Right lung (tissue), 10 donors: ENCODE measurements at places on chromosomes 1 and 21. TPM values are rescaled to one million over a fixed set of nuclear protein-coding genes. Genes with fewer than 3 reads are reported as not detected.

DNA sequence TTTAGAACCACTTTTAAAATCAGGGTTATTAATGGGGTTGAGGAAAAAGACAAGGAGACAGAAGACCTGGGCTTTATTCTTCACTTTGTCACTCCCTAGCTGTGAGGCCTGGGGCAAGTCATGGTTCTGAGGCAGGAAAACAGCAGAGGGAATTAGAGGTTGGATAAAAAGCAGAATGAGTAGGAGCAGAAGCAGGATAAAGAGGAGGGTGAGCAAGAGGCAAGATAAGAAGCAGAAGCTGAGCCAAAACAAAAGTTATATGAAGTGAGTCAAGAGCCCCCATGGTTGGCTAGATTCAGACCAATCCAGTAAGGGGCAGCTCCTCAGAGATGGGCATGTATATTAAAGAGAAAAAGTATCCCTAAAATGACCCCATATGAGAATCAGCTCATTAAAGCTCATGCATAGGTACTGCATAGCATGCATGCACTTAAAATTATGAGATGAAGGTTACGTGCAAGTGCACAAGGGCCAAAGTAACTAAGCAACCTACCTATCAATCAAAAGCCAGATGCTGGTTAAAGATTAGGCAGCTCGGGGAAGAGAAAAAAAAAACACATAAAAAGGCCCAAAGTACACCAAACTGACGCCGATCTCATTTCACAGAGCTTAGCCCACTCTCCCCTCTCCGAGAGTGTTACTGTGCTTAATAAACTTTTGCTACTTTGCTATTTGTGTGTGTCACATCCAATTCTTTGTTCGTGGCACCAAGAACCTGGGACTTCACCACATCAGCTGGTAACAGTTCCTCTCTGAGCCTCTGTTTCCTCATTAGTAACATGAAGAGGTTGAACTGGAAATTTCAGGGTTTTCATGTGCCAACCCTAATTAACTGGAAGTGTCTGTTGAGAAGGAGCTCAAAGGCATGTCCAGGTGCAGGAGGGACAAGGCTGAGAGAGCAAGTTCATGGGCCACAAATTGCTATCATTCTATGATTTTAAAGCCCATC is 2.2 kb downstream of the AVPR1B start:
- DNase-seq, result no peak

NEXN gene
- 27.9 TPM for polyA plus RNA-seq

GRCh38 chr1:174942547-174943255 is 57.0 kb upstream of the CACYBP start:
- no peak for DNase-seq

- no peak for DNase-seq
These were observed 92.9 kb downstream of the EDEM3 start for GRCh38 chr1:184661801-184662200.

- DNase-seq, result no peak
These were observed 1193.7 kb upstream of the ADGRL2 start for GRCh38 chr1:80607064-80607463.

DNA sequence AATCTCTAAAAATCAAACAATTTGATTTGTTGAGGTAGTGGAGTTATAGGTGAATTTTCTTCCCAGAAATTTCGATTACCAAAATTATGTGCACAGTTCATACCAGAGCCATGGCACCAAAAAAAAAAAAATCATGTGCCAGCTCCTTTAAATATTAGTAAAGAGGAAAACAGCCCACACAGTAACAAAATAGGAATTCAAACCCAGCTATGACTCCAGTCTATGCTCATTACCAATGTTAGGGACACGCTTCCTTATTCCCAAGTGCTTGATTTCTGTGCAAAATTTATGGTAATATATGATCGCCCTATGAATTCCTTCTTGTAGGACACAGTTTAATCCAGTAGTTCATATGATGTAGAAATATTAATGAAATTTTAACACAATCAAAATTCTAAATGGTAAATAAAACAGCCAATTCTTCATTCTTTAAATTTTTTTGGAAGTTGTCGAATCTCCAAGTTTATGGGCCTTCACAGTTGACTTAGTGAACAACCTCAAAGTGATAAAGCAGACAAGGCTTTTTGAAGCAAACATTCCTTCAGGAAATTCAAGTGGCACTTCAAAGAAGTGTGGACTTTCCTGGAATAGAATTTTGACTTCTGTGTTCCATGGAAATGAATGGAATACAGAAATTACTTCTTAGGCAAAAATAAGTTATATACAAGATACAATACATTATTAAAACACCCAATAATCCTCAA is 1.9 kb downstream of the TOR1AIP2 start:
- DNase-seq, result no peak

- no peak for DNase-seq
These were observed 14.7 kb upstream of the HAO2 start for GRCh38 chr1:119353836-119354235.
